ENCODE measurements at places on chromosomes 1 and 21. TPM values are rescaled to one million over a fixed set of nuclear protein-coding genes. Genes with fewer than 3 reads are reported as not detected.

IL10RB gene
- total RNA-seq: 50.6 TPM

KPRP gene
- 0.22 TPM for total RNA-seq

HHIPL2 gene
- total RNA-seq: 1.3 TPM

FCRLA gene
- 8.4 TPM for total RNA-seq

CFAP74 gene
- total RNA-seq: not detected

GRCh38 chr1:230986976-230987375, 8.1 kb downstream of the ARV1 start:
- no peak overlapping the region for H3K4me3 ChIP-seq
- H3K36me3 ChIP-seq: 0 out of 2 replicates have a peak, but pooled peaks cover 3% of the 10 kb centered on the region
- H3K27me3 ChIP-seq: no peaks in the 10 kb centered on the region
- peak; percentile 88 for DNase-seq
- H3K27ac ChIP-seq: peak overlapping the region; percentile 28
- peaks cover 27% of the 10 kb centered on the region for H3K4me1 ChIP-seq

DNA sequence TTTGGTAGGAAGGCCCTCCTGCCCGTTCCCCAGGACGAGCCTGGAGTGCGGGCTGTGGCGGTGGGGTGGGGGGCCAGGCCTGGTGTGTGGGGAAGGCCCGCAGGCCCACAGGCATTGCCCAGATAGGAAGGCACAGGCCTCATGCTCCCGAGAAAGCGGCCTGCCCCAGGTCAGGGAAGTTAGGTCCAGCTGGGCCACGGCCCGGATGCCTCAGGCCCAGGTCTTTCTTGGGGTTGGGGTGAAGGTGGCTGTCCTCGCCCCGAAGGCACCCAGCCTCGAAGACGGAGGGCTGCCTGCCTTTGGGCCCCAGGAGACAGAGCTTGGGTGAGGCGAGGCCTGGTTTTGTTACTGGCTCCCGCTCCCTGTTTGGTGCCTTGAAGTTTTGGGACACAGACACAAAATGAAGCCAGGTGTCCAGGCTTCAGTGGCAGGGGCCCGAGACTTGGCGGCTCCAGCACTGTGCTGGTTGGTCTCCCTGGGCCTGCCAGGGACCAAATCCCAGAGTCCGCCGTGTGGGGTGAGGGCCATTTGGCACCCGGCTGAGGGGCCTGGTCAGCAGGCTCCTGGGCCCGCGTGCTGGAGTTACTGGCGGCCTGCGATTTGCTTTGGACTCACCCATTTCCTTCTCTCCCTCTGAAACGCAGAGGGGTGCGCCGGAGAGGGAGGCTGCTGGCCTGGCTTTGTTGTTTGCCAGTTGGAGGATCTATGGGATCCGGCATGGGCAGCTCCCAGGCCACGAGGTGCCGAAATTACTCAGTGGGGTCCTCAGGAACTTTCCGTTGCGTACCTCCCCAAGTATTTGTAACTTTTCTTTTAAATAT, 2.0 kb downstream of the SKI start:
- DNase-seq: peak; percentile 72
- H3K27ac ChIP-seq: peak overlapping the region; percentile 96
- H3K4me3 ChIP-seq: peak overlapping the region; percentile 90
- peaks cover 25% of the 10 kb centered on the region for H3K4me1 ChIP-seq
- H3K36me3 ChIP-seq: no peaks in the 10 kb centered on the region

DNA sequence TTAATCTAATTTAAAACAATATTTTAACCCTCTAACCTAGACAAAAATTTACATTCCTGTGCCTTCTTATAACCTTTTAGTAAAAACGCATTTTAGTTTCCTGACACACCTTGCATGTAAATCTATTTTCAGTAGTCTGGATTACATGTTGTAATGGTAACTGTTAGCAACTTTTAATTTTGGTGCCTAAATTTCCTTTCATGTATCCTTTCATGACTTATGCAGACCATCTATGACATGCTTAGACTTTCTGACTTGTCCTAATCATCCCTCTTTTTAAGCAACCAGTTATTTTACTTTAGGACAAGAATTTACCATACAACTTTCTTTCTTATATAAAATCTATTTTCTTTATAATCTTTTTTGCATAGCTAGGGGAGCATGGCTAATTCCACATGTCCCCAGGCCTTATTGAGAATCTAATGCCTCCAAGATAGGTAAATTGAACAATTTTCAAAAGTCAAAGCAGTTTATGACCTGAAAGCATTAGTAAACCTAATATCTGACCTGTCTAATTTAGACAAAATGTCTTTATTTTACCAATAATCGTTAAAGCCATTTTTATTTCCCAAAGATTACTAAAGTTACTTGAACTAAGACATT, 57.5 kb upstream of the IL12RB2 start:
- H3K4me1 ChIP-seq: no peaks in the 10 kb centered on the region
- no peak overlapping the region for H3K4me3 ChIP-seq
- H3K36me3 ChIP-seq: no peaks in the 10 kb centered on the region
- peaks cover 5% of the 10 kb centered on the region for H3K27me3 ChIP-seq

GRCh38 chr1:243748706-243749283, 101.2 kb downstream of the AKT3 start:
- peak; percentile 88 for DNase-seq
- peak overlapping the region; percentile 5 for H3K27ac ChIP-seq
- H3K36me3 ChIP-seq: no peaks in the 10 kb centered on the region
- no peak overlapping the region for H3K4me3 ChIP-seq
- no peaks in the 10 kb centered on the region for H3K27me3 ChIP-seq
- H3K4me1 ChIP-seq: peaks cover 26% of the 10 kb centered on the region

GRCh38 chr1:203681739-203682138, 55.1 kb downstream of the ATP2B4 start:
- H3K36me3 ChIP-seq: peaks cover 19% of the 10 kb centered on the region
- H3K27me3 ChIP-seq: no peaks in the 10 kb centered on the region
- H3K4me3 ChIP-seq: no peak overlapping the region
- 0 out of 2 replicates have a peak, but pooled peaks cover 6% of the 10 kb centered on the region for H3K4me1 ChIP-seq

GRCh38 chr1:232108598-232108997, 482.0 kb downstream of the DISC1 start:
- H3K4me1 ChIP-seq: no peaks in the 10 kb centered on the region
- no peaks in the 10 kb centered on the region for H3K36me3 ChIP-seq
- no peaks in the 10 kb centered on the region for H3K27me3 ChIP-seq

GRCh38 chr1:117363571-117364048, 3.6 kb upstream of the MAN1A2 start:
- H3K4me1 ChIP-seq: peaks cover 13% of the 10 kb centered on the region
- H3K27me3 ChIP-seq: no peaks in the 10 kb centered on the region
- no peak overlapping the region for H3K27ac ChIP-seq
- no peaks in the 10 kb centered on the region for H3K36me3 ChIP-seq
- no peak overlapping the region for H3K4me3 ChIP-seq

Measured in GM23248 (cell line).